C1 segment of cervical spinal cord (tissue), 14 donors: ENCODE measurements at places on chromosomes 11 and 22.

DNA sequence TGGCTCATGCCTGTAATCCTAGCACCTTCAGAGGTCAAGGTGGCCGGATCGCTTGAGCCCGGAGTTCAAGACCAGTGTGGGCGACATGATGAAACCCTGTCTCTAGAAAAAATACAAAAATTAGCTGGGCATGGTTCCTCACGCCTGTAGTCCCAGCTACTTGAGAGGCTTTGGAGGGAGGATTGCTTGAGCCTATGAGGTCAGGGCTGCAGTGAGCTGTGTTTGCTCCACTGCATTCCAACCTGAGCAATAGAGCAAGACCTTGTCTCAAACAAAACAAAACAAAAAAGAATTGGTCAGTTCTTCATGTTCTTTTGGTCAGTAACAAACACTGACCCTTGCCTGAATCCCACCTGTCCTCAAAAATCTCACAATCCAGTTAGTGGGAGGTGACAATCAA, 36.7 kb upstream of the VSTM5 start:
- DNase-seq, result no peak

GRCh38 chr22:48719978-48720661, 1107.6 kb downstream of the BRD1 start:
- no peak for DNase-seq

- DNase-seq, result no peak
Measured at GRCh38 chr11:75400146-75400865, 988 bp downstream of the RPS3 start.

DNA sequence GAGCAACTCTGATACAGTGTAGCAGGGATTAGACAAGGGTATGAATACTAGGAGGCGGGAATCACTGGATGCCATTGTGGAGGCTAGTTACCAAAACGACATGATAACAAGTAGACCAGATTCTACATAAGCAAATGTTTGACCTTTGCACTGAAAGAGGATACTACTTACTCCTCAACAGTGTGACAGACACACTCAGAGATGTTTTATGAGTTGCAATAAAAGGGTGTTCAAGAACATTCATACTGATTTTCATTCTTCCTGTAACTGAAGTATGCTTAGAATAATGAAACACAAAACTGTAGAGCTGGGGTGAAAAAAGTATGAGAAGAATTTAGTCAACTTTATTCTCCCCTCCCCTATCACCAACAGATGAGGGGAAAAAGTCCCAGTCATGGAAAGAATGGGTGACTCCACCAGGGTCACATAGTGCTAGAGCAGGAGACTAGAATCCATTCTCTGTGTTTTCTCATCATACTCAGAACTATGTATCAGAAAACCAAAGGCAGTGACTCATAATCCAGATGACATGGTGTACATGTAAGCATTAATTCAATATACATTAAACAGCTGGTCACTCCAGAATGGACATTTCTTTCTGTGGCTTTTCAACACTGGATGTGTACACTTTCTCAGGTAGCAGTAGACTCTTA, 32.8 kb downstream of the ARHGAP20 start:
- no peak for DNase-seq

DNA sequence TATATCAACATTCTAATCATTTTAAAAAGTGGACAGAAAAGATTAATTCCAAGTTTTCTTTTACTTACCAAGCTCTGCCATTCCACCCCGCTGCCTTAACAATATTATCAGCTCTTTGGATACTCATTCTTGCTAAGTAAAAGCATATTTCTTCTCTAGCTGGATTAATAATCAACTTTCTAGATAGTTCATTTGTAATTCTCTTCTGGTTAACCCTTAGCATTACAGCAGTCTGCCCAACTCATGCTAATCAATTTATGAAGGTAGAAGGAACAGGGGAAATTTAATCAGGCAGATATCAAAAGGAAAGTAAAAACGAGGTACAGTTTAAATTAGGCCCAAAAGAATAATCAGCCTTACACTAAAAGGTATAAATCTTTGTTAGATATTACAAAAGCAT, 41.0 kb upstream of the SOX6 start:
- DNase-seq, result no peak
